Fibroblast of skin of left biceps (primary cell): ENCODE measurements at places on chromosomes 2 and 18.

GRCh38 chr2:150919901-150920300, 341.8 kb downstream of the RBM43 start:
- DNase-seq = no peak

- no peak for DNase-seq
Measured at GRCh38 chr18:43563780-43564179, 286.5 kb upstream of the SYT4 start.

DNA sequence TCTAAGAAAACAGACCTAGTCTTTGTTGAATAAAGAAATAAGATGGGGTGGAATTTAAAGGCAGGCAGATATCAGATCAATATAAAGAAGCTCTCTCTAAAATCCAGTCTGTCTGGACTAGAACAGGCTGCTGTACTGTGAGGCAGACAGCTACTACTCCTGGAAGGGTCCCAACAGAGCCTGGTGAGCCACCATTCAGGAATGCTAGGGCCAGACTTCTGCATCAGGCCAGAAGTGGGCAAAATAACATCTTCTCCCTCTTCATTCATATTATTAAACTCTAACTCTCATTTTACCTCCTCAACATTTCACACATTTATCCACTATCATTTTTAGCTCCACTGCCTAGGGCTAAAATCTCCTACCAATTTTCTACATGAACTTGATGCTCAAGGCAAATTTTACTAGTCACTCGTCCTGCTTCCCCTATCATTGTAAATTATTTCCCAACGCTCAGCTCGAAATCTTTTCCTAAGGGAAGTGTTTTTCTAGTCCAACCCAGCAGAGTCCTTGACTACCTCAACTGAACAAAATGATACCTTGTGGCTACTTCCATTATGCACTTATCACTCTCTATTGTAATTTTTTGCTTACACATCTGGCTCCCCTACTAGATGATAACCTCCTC, 45.2 kb upstream of the GLS start:
- DNase-seq = peak; percentile 82

DNA sequence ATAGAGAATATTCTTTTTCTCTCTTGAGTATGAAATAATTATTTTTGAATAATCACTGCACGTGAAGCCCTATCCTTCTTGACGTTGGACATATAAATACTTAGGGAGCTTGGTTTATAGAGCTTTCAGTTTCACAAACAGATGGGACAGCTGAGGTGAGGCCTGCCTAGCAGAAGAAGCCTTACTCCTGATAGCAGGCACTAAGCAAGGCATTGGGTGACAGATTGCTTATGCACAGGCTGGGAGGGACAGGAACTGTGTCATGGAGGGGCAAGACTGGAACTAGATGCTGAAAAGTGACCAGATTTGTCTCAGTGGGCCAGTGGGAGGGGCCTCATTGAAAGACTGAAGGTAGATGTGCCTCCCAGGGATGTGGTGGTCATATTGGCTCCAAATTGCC, 220.8 kb downstream of the NEDD4L start:
- no peak for DNase-seq

DNA sequence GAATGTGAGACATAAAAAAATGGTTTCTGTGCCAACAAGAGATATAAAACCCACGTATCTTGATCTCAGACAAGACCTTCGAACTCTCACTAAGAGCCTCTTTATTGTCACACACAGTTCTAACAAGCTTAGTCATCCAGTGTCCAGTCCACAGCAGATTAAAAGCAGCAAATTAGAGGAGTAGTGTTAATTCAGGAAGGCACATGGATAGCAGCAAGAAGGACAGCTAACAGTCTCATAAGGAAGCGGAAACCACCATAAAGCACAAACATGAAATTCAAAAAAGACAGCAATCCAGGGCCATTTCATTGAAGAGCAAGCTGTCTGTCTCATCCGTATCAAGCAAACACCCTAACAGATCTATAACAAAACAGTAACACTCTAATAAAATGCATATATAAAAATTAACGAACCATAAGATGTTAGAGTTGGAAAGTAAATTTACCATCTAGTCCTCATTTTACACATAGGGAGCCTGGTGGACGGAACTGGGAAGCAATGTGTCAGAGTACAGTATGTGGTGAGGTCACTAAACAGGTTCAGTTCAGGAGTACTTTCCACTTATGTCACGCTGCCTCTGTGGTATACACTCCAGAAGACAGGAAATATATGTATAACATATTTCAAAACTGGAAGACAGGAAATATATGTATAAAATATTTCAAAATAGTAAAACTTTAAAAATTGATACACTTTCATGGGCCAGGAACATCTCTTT, 18.3 kb downstream of the AAK1 start:
- no peak for DNase-seq

DNA sequence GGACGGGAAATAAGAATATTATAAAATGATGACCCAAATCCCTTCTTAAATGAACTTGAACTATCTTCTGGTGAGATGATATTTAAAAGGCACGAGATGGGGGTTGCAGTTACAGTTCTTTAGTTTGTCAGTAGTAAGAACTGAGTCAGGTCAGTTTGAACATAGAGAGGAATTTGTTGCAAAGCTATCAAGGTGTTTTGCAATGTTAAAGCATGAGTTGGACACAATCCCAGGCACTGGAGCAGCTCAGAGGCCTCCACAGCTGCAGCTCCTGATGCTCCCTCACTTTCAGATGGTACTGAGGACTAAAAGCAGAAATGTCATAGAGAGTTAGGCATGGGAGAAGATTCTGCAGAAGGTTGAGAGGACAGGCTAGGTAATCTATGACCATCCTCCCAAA, 236.0 kb downstream of the BCL2 start:
- no peak for DNase-seq

GRCh38 chr2:189467593-189467992, 26.3 kb downstream of the WDR75 start:
- no peak for DNase-seq
